ENCODE measurements at places on chromosomes 2 and 18. TPM values are rescaled to one million over a fixed set of nuclear protein-coding genes. Genes with fewer than 3 reads are reported as not detected.

TTR gene
- not detected for total RNA-seq

HAAO gene
- not detected for total RNA-seq

COL5A2 gene
- 151 TPM for total RNA-seq

PJVK gene
- total RNA-seq = 0.30 TPM

DNER gene
- total RNA-seq = under 0.01 TPM

SAG gene
- total RNA-seq = under 0.01 TPM

DRC1 gene
- total RNA-seq = not detected

GPR155 gene
- 1.1 TPM for total RNA-seq

Data from epithelial cell of umbilical artery (primary cell).